MV-4-11 (cell line): ENCODE measurements at places on chromosomes 13 and 19.
A peak's percentile ranks its signal among the peaks of the same experiment; 100 is the strongest.

GRCh38 chr13:64007339-64007738, 2591.7 kb upstream of the PCDH20 start:
- DNase-seq: no peak

DNA sequence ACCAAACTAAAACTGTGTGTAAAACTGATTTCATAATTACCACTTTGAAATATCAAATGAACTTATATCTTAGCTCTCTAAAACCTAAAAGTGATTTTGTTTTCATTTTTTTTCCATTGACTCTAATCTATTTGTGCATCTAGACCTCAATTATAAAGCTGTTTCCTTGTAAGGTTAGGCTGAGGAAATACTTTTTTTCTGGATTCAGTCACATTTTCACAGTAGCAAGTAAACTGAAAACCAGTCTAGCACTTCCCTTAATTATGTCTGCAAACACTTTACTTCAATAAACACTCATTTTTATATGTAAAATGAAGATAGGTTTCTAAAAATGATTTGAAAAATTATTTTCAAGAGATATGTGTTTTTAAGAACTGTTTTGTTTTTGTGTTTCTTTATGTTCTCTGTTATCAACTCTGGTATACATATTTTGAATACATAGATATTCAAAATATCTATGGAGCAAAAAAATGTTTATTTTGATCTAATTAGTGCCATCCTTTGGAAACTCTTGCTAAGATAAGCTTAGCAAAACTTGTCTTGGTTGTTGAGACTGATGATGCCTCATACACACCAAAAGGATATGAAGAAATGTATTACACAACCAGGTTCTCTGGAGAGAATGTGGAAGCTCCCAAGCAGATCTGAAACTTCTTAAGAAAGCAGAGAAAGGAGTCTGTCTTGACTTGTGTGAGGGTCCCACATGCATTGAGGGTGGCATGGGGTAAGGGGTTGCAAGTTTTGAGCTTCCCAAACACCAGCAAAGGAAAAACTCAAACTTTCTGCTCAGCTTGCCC, 1887.4 kb downstream of the PCDH9 start:
- peak; percentile 77 for DNase-seq

GRCh38 chr13:36353001-36353400, 6.8 kb upstream of the SPART start:
- no peak for DNase-seq

DNA sequence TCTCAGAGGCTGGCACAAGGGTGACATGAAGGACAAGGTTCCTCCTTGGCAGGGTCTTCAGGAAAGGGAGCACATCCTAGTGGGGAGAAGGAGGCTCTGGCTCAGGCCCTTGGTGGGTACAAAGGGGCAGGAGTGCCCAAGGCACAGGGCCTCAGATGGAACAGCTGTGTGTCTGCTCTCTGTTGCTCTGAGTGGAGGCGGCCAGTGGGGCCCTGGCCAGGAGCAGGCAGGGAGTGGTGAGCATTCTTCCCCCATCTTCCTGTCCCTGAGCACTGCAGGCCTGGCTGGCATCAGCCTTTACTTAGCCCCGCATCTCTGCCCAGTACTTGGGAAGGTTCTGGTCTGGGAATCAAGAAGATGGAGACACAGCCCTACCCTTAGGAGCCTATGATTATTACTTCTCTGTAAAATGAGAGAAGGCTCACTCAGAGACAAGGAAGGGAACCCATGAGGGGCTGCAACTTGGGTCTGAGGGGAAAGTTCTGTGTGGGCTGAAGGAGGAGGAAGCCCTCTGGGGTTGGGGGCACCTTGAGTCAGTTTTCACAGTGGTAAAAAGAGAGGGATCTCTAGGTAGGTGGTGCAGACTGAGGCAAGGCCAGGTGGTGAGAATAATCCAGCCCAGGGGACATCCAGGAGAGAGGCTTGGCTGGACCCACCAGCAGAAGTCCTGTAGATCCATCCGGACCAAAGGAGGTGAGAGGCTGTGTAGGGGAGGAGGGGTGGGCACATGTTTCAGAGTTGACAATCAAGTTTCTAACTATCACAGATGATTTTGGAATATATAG, 173.5 kb downstream of the TSHZ3 start:
- DNase-seq: no peak

- DNase-seq: peak; percentile 93
These were observed 8.1 kb downstream of the STK11 start for GRCh38 chr19:1213391-1214286.

GRCh38 chr19:47418692-47419029, 666 bp downstream of the MEIS3 start:
- no peak for DNase-seq

- no peak for DNase-seq
These were observed 919 bp downstream of the GTF3A start for GRCh38 chr13:27425158-27425917.

GRCh38 chr19:39014037-39014436, 18.3 kb downstream of the FBXO27 start:
- DNase-seq: no peak

GRCh38 chr13:104632736-104633135, 1566.5 kb upstream of the SLC10A2 start:
- DNase-seq: no peak

DNA sequence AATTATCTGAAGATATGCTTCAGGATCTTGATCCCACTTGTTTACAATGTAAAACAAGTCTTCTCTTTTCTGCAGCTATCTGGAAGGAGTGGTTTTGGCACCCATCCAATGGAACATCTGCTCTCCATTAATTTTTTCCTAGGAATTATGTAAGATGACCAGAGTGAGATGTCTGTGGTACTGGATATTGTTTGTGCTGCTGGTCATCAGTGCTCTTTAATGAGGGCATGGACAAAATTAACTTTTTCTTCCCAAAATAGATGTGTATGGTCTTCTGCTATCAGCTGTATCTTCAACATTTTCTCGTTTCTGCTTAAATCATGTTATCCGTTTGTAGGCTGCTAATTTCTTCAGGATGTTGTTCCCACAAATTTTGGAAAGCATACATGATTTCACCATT, 415.4 kb upstream of the KLHL1 start:
- no peak for DNase-seq

DNA sequence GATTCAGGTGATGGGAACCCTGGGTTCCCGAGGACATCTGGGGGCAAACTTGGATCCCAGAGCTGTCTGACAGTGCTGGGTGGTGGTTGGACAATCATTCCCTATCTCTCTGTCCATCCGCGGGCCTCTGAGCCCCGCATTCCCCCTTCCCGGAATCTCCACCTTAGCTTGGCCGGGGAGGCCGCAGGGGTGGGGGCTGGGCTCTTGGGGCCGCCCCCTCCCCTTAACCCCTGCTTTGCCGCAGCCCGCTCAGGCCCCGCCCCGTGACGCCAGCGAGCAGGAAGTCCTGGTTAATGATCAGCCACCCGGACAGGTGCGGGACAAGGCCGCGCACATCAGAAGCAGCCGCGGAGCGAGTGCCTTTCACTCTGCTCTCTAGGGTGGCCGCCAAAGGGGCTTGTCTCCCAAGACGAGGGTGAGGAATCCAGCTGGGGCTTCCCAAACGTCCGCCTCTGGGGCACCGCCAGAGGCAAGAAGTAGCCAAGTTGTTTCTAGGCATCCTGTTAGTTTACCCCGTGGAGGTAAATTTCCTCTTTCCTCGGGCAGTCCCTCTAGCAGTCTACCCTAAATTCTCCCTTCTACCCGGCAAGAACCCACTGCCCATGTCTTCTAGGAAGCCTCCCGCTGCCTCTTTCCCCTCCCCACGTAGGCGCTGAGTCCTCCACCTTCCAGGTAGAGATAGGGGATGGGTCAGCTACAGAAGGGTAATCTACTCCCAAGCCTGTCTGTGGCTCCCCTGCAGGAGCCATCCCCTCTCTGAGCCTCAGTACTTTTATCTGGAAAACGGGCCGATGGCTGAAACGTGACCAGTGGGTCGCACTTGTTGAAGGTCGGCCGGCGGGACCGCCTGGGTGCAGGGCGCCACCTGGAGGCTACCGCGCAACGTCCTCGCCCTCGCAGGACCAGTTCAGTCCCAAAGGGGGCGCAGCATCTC, 3.0 kb downstream of the IRF2BP1 start:
- peak; percentile 88 for DNase-seq

DNA sequence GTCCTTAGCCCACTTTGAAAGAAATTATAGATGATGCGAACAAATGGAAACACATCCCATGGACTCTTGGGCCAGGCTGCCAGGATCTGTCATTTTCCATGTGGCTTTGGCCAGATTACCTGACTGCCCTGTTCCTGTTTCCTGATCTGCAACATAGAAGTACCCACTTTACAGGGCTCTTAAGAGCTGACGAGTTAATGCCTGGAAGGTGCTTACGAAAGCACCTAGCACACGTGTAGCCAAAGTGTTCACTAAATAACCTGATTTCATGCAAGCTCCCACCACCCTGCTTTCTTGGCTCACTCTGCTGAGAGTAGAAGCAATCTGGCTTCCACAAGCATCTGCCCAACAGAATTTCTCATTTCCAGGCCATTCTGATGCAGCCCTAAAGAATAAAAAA, 575.2 kb downstream of the MYO16 start:
- no peak for DNase-seq

- no peak for DNase-seq
These were observed 17.8 kb upstream of the EMC10 start for GRCh38 chr19:50458396-50459066.

DNA sequence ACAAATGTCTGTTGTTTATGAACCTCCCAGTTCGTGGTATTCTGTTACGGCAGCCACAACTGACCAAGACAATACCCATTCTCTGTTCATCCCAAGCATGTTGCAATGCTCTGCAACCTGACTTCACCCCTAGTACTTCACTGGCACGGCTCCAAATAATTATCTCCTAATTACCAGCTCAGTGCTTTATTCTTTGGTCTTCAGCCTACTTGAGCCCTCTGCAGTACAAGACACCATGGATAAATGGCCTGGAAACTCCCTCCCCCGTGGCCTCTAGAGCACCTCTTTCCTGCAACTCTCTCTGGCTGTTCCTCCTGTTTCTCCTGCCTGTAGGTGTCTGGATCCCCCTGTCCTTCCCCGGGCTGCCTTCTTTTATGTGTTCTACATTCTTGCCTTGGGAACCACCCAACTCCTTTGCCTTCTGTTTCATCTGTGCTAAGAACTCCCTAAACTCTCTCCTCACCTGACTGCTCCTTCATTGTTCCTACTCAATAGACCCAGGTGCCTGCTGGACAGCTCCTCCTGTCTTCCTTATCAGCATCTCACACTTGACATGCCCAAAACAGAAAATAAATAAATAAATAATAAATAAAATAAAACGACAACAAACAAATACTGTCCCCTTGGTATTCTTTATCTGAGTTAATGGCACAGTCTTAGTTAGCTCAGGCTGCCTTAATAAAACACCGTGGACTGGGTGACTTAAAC, 200.4 kb upstream of the IPO5 start:
- DNase-seq: no peak

DNA sequence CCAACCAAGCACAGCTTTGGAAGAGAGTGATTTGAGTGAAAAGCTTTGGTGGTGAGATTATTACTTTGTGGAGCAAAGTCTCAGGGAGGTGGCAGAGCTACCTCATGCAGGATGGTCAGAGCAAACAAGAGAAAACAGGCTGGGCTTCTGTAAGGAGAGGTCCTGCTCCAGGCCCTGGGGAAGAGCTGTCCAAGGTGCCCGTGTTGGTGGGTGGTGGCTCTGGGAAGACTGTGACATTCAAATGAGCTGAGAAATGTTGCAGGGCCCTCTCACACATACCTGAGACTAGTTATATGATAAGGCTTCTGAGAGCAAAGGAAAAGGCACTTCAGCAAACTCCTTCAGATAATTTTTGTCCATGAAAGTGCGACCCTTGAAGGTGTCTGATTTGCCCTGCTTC, 205.5 kb upstream of the SOX21 start:
- no peak for DNase-seq

DNA sequence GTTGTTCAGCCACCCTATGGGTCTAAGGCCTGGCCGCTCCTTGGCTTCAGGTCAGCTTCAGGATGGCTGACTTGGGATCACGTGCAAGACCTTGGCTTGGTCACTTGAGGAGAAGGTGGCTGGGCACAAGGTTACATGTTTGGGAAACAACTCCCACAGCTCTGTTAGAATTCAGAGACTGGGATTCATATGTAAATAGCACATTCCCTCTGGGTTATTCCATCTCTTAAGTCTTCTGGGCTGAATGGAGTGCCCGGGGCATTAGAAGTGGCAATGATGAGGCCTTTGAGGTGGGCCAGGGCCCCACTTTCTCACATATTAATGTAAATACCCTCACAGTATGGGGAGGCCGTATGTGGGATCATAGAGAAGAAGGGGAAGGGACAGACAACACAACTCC, 150.9 kb downstream of the EFNB2 start:
- no peak for DNase-seq

GRCh38 chr19:50508843-50509190, 2.2 kb downstream of the JOSD2 start:
- no peak for DNase-seq

- no peak for DNase-seq
These were observed 290.0 kb downstream of the MZT1 start for GRCh38 chr13:72437458-72437857.

DNA sequence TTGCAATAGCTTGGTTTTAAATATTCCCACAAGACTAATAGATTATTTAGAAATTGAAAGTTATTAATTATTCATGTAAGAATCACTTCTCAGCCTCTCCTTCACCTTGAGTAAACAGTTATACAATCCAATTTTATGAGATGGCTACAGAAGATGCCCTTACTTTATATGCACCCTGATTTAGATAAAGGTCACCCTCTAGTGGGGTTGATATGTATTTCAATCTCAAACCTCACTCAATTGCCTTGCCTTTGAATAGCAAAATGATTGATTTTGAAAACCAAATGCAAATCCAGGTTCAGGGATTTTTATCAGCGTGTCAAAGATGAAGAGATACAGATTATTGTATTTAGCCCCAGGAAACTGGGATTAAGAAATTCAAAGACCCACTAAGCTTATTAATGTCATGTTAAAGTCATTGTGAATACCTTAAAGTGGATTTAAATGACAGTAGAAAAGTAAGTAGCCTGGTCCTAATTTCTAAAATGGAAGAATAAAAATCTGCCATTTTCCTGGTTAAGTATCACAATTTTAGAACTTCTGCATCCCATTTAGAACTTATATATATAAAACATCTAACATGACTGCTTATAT, 305.1 kb downstream of the ITGBL1 start:
- DNase-seq: peak; percentile 18

- no peak for DNase-seq
These were observed 900 bp downstream of the KBTBD7 start for GRCh38 chr13:41193469-41193868.

GRCh38 chr13:62087124-62087523, 671.5 kb upstream of the PCDH20 start:
- DNase-seq: no peak

- DNase-seq: no peak
These were observed 1436.8 kb upstream of the PCDH9 start for GRCh38 chr13:68666774-68667397.

GRCh38 chr19:33520048-33520643, 1.4 kb downstream of the PEPD start:
- no peak for DNase-seq

- peak; percentile 15 for DNase-seq
These were observed 188.7 kb downstream of the LHFPL6 start for GRCh38 chr13:39414339-39414738.

- DNase-seq: no peak
These were observed 59.7 kb downstream of the SIPA1L3 start for GRCh38 chr19:37966662-37967231.

GRCh38 chr13:61831026-61831425, 415.4 kb upstream of the PCDH20 start:
- DNase-seq: no peak

- DNase-seq: no peak
These were observed 83.8 kb upstream of the TM9SF2 start for GRCh38 chr13:99417201-99418102.

- DNase-seq: no peak
These were observed 52.7 kb downstream of the TRPM4 start for GRCh38 chr19:49210108-49210900.

- DNase-seq: no peak
These were observed 20.4 kb downstream of the NOSIP start for GRCh38 chr19:49559928-49560327.
